ENCODE measurements at places on chromosomes 7 and 10.
A peak's percentile ranks its signal among the peaks of the same experiment; 100 is the strongest.

GRCh38 chr7:73885975-73886798 lies 25.2 kb downstream of the TMEM270 start:
- peak; percentile 49 for DNase-seq

- DNase-seq = no peak
These were observed 47.8 kb downstream of the SLC35G1 start for GRCh38 chr10:93941606-93942005.

GRCh38 chr10:114632869-114633715 lies 25.0 kb downstream of the ABLIM1 start:
- DNase-seq = peak; percentile 54

- DNase-seq = no peak
These were observed 49.3 kb downstream of the COL28A1 start for GRCh38 chr7:7486362-7486761.

- DNase-seq = no peak
These were observed 23.1 kb downstream of the KDM7A start for GRCh38 chr7:140153666-140154161.

- DNase-seq = peak; percentile 43
These were observed 2.1 kb upstream of the ADD3 start for GRCh38 chr10:110005719-110006118.

DNA sequence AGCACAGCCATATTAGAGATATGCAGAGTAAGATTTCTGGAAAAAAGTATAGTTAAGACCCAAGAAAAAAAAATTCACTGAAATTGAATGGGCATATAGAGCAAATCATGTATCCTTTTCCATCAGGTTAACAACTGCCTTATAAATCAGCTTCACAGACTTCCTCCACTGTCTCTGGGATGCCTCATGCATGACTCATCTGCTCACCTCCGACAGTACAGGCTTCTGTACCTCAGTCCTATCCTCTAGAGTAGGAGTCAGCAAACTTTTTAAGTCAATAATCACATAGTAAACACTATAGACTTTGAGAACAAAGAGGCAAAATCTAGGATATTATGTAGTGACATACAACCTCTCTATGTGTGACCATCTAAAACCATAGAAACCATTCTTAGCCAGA lies 211.6 kb upstream of the SP8 start:
- no peak for DNase-seq

GRCh38 chr7:100437150-100438100 lies 1.1 kb upstream of the PPP1R35 start:
- no peak for DNase-seq

GRCh38 chr7:21172800-21173199 lies 255.1 kb upstream of the SP4 start:
- no peak for DNase-seq
